Activated T-helper 9 cell treated with anti-CD3 and anti-CD28 coated beads, Interleukin-2, amount 50 U/mL, for 16 hours (primary cell): ENCODE measurements at places on chromosomes 11 and 22.

DNA sequence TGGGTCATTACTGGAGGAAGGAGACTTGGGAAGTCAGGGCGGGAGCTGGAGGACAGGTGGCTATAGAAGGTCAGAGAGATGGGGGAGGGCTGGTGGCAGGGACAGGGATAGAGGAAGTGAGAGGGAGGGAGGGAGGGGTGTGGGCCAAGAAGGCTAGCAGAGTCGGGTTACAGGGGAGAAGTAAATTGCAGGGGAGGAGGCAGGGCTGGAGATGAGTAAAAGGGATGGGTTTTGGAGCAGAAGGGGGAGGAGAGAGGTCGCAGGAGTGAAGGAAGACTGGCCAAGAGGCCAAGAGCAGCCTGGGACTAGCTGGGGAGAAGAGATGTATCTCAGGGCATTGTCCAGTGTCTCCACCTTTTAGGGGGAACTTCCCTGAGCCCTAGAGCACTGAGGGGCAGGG, 33.0 kb downstream of the LRRC10B start:
- no peak for DNase-seq

- DNase-seq: no peak
Measured at GRCh38 chr11:117473481-117474091, 145.9 kb downstream of the CEP164 start.

- no peak for DNase-seq
Measured at GRCh38 chr11:77823775-77824174, 2.8 kb downstream of the AAMDC start.

DNA sequence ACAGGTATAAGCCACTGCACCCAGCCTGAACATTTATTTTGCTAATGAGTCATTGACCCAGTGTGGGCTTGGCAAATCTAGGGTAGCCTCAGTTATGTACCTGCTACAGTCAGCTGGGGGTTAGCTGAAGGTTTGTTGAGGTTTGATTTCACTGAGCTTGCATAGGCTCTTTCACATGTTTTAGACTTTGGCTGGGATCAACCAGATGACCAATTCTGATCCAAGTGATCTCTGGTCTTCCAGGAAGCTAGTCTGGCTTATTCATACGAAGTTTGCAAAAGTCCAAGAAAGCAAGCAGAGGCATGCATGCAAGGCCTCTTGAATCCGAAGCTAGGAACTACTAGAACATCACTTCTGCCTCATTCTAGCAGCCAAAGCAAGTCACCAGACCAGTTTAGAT, 21.0 kb downstream of the SERPING1 start:
- DNase-seq: no peak

GRCh38 chr11:126355926-126356897, 726 bp downstream of the ST3GAL4 start:
- DNase-seq: no peak

DNA sequence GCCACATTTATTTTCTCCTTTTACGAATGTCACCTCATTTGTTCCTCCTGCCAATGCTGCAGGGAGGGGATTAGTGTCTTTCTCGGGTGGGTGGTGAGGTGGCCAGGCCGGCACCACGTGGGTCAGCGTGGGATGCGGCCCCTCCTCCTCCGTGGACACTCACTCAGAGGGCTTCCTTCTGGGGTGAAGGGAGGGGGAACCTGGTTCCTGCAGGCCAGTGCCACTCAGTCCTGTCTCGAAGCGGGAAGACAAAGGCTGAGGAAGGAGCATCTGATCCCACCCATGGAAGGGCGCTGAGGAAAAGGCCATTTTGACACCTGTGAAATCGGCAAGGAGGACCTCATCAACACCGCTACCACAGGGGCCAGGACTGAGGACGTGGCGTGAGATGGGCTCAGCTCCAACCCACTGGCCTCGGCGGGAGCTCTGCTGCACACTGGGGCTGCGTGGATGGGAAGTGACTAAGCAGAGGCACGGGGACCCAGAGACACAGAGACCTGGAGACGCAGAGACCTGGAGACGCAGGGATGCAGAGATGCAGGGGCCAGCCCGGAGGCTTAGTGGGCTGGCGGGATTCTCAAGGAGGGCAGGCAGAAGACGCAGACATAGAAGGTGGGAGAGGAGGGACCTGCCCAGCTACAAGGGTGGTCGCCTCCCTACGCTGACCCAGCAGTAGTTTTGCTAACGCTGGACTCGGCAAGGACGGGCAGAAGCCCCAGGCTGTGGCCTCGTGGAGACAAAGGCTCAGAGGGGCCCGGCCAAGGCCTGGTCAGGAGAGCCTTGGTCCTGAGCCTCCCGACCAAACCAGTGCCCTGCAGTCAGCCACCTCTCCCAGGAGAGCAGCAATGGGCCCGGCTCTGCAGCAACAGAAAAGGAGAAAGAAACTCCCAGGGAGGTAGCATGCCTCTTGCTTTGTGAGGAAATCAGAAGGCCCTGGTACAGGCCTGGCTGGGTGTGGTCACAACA, 1071.2 kb downstream of the BRD1 start:
- no peak for DNase-seq

DNA sequence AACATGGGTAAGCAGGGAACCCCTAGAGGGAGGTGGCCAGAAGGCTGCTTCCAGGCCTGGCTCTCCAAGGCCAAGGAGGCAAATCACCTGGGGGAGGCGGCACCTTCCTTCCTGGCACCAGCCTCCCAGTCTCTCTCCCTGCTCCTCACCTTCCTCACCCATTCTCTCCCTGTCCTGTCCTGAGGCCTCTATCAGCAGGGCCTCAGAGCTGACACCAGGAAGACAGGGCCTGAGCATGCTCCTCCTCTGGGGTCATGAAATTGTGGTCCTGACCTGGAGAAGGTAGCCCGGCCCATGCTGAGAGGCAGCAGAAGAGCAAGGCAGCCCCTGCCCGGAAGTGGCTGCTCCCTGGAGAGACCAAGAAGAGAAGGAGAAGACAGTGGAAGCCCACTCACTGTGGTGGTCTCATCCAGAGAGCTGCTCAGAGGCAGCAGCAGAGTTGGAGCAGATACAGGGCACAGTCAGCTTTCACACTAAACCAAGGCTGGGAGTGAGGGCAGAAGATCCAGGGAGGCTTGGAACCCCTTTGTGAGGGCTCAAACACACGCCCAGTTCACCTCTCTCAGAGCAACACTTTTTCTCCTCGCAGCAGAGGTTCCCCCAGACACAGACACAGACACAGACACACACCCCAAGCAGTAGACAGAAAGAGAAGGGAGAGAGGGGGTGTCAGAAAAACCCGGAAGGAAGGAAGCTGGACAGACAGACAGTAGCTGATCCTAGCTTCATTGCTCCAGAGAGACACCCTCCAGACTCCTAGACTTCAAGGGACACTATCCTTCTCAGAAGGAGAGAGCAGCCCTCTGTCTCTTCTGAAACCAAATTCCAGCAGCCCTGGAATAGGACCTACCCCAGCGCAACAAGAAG, 1.8 kb downstream of the BCL9L start:
- no peak for DNase-seq

DNA sequence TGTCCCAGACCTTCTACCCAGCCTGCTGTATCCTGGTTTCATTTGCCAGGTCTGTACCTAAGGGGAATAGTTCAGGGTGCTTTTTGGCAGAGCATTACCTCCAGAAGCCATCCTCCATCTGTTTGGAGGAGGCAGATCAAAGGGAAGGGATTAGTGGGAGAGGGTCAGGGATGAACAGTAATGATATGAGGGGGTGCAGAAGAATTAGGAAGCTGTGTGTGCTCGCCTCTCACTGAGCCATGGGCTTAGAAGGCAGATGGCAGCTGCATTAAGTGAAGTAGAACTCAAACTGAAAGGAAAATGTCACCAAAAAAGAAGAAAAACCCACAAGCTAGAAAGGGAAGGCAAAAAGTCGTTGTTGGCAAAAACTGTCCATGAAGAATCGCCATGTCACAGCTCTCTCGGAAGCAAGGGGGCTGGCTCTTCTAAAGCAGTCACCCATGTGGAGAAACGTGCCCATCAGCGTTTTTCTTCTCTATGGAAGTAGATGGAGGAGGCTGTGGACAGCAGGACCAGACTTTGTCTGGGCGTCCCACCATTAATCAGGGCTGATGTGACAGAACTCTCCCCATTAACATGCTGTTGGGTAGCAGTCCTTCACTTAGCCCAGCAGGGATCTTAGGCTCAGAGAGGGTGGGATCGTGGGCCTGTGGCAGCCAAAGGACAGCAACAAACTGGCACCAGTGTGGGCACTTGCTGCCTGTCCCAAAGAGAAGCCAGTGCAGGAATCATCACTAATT, 46.8 kb downstream of the CEP164 start:
- no peak for DNase-seq

DNA sequence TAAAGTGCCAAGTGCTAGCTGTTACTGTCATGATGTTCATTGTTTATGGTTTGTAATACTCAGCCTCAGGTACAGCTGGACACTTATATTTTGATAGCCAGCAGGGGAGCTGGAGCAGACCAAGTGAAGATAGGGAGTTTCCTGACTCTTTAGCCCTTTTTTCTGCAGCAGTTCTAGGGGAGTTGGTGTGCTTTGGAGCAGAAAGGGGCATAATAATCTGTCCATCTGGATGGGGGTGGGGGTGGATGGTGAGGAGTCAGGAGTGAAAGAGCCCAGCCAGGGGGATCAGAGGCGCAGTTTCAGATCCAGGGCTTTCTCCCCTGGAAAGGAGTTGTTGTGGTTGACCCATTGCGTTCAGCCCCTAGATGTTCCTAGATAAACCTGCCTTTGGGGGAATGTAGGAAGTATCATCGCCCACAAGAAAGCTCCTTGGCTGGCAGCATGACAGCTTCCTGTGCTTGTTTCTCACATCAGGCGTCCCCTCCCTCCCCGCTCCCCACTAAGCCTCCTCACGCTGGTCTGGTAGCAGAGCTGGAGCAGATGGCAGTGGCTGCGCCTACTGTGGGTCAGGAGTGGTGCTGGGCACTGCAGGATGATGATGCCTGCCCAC, 41.9 kb downstream of the MED15 start:
- no peak for DNase-seq

DNA sequence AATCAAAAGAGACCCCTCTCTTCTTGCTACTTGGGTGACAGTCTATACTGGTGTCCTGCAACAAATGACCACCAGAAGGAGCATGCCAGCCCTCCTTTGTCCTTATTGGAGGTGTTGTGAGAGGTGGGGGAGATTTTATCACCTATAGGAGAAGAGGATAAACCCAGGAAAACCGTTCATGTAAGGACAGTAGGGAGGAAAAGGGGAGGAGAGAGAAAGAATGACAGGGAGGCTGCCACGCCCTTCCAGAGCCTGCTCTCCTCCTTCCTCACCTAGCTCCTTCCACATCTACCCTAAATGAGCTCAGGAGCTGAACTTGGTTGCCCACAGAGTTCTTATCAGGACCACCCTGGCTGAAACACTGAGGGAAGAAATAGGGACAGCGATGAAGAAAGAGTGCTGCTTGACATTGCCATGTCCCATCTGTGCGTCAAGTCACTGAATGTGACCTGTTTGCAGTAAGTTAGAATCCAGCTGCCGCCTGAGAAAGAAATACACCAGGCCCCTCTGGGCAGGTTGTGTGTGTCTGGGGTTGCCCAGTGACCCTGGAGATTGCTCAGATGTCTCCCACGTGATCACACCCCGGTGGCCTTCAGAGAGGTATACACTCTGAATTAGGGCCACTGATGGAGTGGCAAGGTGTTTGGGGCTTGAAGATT, 40.4 kb upstream of the ETS1 start:
- DNase-seq: no peak

GRCh38 chr22:35446365-35446764, 46.4 kb downstream of the MCM5 start:
- no peak for DNase-seq

DNA sequence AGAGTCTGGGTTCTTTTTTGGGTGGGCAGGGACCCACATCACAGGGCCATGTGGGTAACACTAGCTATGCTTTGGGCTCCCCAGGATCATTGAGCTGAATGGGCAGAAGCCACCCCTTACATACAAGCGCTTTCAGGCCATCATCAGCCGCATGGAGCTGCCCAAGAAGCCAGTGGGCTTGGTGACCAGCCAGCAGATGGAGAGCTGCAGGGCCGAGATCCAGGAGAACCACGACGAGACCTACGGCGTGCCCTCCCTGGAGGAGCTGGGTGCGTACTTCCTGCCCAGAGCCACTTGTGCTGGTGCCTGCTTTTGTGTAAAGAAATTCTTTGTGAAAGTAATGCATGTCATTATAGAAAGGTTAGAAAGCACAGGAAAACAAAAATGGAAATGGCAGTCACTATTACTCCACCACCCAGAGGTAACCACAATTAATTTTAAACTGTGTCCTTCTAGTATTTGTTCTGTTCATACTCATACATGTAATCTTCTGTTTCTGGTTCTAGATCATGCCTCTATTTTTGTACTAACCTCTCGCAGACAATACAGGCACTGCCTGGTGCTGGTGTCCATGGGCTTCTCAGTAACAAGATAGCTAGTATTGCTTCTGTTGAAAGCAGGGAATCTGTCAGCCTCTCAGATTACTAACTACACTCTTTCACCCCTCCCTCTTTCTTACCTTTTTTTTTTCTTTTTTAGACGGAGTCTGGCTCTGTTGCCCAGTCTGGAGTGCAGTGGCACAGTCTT, 13.7 kb downstream of the CRY2 start:
- no peak for DNase-seq

GRCh38 chr11:128595775-128596174, 8.4 kb upstream of the ETS1 start:
- no peak for DNase-seq

DNA sequence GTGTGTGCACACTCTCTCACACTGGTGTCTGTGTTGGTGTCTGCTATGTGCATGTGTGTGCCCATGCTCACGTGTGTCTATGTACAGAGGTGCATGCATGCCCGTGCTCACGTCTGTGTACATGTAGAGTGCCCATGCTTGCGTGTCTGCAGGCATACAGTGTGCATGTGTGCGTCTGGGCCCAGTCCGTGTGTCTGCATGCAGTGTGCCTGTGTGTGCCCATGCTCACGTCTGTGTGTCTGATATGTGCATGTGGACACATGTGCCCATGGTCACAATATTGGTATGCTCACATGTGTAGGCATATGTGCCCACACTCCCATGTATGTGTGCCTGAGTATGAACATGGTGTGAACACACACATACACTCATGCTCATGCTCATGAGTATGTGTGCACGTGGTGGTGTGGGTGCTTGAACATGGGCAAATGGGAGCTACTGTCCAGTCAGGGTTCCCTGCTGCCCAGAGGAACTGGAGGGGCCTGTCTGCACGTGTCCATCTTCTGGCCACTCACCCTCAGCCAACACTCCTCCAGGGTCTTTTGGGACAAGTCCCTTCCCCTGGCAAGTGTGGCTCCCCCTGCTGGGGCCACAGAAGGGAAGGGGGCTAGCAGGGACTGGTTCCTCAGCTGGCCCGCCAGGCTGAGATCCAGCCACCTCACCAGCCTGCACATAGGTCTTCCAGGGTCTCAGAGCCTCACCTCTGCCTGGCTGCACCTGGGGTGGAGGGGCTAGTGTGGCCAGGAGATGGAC, 7.3 kb upstream of the TBX1 start:
- no peak for DNase-seq
